Effector CD8-positive, alpha-beta T cell (primary cell): ENCODE measurements at places on chromosomes 6 and 20.

DNA sequence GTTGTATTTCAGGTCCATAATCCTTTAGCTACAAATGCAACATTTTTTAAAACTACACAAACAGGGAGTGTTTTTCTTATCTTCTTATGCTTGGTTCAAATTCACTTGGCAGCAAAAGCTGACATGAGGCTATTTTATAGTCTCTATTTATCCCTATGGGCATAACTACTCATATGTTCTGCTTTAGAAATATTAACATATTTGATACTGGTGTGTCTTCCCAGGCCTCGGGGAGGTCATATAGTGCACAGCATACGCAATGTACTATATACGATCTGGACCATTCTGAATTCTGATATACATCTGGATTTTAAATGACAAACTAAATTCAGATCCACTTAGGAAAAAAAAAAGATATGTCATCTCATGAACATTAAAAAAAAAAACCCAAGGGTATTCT, 69.2 kb downstream of the TFAP2C start:
- DNase-seq: no peak

DNA sequence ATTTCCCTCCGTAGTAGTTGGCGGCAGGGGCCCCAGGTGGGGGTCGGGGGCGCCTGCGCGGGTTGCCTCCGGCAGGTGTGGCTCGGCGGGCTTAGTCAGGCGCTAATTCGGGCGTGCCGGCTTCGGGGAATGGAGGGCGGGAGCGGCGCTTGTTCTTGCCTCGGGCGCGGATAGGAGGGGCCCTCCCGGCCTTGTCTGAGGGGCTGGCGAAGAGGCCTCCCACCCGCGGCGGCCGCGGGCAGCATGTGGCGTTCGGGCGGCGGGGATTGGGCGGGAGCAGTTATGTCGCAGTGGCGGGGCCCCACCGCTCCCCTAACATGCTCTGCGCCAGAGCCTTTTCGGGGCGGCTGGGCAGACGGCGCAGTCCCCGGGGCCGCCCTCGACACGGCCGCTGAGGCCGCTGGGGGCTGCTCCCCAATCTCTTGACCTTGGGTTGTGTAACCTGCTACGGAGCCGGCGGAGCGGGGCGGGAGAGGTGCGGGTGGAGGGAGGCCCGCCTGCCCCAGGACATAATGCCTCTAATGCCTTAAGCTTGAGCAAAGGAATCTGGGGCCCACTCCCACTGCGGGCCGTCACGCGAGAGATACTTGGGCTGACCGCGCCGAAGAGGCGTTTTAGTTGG, 1.1 kb downstream of the AMD1 start:
- DNase-seq: peak; percentile 64

DNA sequence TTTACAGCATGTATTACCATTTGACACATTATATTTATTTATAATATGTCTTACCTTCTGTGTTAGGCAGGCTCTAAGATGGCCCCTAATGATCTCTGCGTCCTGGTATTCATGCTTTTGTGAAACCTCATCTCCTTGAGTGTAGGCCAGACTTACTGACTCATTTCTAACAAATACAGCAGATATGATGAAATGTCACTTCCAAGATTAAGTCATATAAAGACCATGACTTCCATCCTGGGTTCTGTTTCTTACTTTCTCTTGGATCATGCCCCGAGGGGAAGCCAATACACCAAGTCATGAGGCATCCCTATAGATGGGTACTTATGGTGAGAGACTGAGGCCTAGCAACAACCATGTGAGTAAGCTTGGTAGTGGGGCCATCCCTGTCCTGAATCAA, 30.2 kb downstream of the ZHX3 start:
- no peak for DNase-seq

- DNase-seq: no peak
Observed at GRCh38 chr6:80223743-80224212, 117.3 kb downstream of the BCKDHB start.

- no peak for DNase-seq
Observed at GRCh38 chr6:135496800-135497411, 634 bp downstream of the AHI1 start.

DNA sequence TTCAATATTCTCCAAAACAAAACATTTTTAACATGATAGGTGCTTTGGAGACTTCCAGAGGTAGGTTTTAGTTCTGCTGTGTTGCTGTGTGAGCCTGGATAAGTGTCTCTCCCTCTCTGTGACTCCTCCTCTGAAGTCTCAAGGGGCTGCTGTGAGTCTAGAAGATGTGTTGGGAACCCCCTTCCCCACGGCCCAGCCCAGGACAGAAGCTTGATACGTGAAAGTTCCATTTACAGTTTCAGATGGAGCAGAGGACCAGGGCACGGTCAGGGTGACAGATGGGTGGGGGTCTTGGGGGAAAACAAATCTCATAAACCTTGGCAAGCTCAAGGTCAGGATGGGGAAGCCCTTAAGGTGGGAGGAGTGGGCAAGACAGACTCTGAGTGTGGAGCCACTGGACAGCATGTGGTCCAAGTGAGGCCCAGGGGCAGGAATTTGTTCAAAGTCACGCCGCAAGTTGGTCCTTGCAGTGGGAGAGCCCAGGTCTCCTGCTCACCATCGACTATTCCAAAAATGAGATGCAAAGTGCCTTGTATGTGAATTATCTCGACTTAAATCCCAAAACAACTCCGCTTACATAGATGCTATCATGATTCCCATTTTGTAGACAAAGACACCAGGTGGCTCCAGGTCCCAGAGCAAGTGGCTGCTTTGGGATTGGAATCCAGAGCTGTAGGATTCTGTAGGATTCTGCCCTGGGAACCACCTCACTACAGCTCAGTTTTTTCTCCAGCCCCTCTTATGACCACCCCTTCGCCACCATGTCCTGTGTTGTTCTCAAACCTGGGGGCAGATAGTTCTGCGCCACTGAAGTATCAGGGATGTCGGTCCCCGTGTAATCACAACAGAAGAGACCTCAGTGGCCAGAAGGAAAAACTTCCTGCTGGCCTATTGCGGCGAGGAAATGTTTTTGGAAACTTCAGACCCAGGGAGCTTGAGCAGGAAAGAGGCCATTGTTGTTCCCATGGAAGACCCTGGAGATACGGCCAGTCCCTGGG, 1.9 kb downstream of the TGM2 start:
- no peak for DNase-seq

DNA sequence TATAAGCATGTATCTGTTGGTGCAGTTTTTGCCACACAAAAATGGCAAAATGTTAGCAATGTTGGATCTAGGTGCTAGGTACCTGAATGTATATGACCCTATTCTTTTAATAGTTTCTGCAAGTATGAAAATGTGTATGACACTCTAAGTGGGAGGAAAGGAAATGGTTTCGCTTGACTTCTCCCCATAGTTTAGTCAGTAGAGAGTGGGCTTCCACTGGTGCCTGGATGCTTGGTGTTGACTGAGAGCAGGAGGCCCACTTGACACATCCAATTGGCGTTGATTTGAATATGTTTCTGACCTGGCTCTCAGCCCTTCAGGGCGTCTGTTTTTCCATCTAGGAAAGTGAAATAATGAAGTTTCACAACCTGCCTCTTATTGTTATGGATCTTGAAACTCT, 41.8 kb upstream of the GABRR1 start:
- no peak for DNase-seq
